ENCODE measurements at places on chromosomes 5 and 9. TPM values are rescaled to one million over a fixed set of nuclear protein-coding genes. Genes with fewer than 3 reads are reported as not detected.
A peak's percentile ranks its signal among the peaks of the same experiment; 100 is the strongest.

The MAST4 gene
- polyA plus RNA-seq, result 19.7 TPM

GRCh38 chr9:134640506-134641172 lies 964 bp upstream of the COL5A1 start:
- DNase-seq, result no peak

DNA sequence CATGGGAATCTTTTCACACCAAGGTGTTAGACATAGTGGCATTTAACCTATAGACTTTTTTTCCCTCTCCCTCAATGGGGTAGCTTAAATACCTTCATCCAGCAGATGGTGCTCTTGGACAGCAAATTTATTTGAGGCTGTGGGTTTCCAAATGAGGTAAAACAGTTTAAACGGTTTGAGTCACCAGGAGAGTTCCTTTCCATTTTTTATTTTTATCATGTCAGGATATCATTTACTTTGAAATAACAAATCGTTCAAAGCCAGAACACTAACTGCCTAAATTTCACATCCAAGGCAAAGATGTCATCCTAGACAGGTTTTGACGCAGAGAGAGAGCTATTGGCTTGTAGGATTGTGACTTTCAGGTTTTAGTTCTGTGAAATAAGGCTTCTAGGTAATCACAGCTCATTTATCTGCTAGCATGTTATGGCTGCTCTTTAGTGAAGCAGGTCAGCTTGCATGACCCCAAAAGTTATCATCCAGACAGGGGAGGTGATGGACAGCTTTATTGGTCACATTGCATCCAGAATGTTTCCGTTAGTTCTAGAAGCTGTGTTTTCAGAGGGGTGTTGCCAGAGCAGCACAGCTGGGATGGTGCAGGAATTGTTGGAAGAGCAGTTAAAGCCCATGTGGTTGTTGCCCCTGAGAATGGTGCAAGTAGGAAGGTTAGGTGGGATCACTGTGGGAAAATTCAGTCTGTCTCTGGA lies 69.8 kb downstream of the KDM4C start:
- DNase-seq, result peak; percentile 84

The B4GALT7 gene
- polyA plus RNA-seq, result 19.1 TPM
